ENCODE measurements at places on chromosomes 7 and 10.

GRCh38 chr7:130393101-130393561 lies 12.8 kb downstream of the CPA1 start:
- no peak for DNase-seq

GRCh38 chr10:50674469-50675254 lies 50.9 kb upstream of the SGMS1 start:
- no peak for DNase-seq

GRCh38 chr10:2881720-2882620 lies 185.4 kb upstream of the PFKP start:
- DNase-seq: no peak

DNA sequence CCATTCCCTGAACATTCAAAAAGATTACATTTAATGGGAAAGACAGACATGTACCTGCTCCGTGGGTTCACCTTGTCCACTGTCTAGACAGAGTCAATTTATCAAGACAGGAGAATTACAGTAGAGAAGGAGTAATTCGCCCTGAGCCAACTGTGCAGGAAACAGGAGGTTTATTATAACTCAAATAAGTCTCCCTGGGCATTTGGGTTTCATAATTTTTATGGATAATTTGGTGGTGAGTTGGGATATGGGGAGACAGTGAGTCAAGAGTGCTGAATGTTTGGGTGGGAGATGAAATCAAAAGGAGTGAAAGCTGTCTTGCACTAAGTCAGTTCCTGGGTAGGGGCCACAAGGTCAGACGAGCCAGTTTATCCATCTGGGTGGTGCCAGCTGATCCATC lies 165.9 kb upstream of the NAMPT start:
- DNase-seq: no peak
